ENCODE measurements at places on chromosomes 5 and 9.

GRCh38 chr9:33137781-33138264 is 29.3 kb downstream of the B4GALT1 start:
- DNase-seq, result no peak

GRCh38 chr9:125747053-125747764 is at the start of gene PBX3:
PBX3 (plus strand) TSS chr9:125747373.
- DNase-seq, result no peak

DNA sequence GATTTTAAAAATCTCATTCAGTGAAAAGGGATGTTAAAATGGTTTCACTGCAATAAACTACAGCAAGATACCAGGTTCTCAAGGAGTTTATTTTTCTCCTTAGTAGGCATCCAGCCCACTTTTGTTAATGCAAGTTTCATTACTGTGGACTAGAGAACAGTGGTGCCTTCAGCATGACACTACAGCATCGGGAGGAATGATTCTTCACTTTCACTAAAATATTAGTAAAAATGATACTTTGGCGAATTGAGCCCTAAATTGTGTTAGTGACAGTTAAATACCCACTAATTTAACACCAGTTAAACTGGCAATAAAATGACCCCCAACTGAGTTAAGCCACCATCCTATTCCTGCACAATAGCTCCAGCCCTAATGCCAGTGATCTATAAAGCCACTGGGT is 152.2 kb upstream of the MPDZ start:
- DNase-seq, result no peak

DNA sequence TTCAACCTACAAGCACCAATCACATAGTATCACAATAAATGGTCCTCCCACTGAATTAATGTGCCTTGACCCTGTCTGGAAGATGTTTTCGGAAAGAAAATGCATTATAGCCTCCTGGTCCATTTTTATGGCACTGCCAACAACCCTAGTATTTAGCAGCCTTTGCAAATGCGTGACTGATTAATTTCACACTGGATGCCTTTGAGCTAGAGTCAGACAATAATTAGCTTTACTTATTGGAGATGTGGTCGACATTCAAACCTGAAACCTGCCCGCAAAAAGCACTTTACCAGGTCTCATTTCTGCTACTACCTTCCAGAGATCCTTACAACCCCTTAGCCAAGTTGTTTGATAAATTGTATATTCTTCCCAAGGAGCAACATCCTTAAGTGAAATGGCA is 119.3 kb upstream of the DPYSL3 start:
- DNase-seq, result no peak

- no peak for DNase-seq
These were observed 1051.3 kb upstream of the DMAC1 start for GRCh38 chr9:8850914-8851313.

GRCh38 chr5:9009931-9010651 is 535.8 kb downstream of the SEMA5A start:
- no peak for DNase-seq

DNA sequence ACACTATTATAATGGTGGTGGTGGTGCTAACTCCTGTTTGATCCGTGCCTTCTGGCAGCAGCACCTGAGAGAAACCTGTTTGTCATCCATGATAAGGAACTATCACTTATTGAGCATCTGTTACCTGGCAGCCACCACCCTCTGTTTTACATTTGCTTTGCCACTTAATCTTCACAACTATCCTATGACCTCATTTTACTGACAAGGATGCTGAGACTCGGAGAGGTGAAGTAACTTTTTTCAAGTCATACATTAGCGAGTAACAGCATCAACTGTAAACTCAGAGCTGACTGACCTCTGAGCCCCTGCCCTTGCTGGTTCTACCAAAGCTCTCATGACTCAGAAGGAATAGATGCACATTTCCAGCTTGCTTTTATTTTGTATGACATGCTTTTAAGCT is 81.1 kb downstream of the EGFLAM start:
- DNase-seq, result no peak

GRCh38 chr5:67405755-67406154 is 209.2 kb upstream of the CD180 start:
- DNase-seq, result no peak

DNA sequence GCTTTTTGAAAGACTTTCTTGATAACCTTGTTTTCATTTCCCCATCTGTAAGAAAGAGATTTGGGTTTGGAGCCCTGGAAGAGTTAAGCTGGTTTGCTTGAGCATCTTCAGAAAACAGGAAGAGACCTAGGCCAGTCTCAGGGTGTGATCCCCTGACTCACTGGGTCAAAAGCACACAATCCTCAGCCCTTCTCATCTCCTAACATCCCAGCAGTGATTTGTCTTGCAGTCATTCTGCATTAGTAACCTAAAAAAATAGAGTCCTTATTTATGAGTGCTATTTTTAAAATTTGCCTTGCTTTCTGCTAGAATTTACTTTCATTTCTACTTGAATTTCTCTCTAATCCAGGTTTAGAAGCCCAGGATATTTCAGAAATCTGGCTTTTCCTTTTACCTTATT is 16.4 kb upstream of the ARSB start:
- no peak for DNase-seq

- DNase-seq, result no peak
These were observed 35.9 kb upstream of the PWWP2A start for GRCh38 chr5:160155017-160155750.

GRCh38 chr9:29449306-29449705 is 1876.0 kb upstream of the C9orf72 start:
- DNase-seq, result no peak

GRCh38 chr9:127808347-127809001 is 5.8 kb downstream of the FPGS start:
- DNase-seq, result no peak

GRCh38 chr9:94995048-94995693 is 268.7 kb downstream of the AOPEP start:
- no peak for DNase-seq

- no peak for DNase-seq
These were observed 11.0 kb downstream of the RASA1 start for GRCh38 chr5:87278590-87279100.

GRCh38 chr5:134507452-134507851 is 18.0 kb upstream of the JADE2 start:
- no peak for DNase-seq

- DNase-seq, result no peak
These were observed 25.1 kb downstream of the CACNA1B start for GRCh38 chr9:137902646-137903045.

DNA sequence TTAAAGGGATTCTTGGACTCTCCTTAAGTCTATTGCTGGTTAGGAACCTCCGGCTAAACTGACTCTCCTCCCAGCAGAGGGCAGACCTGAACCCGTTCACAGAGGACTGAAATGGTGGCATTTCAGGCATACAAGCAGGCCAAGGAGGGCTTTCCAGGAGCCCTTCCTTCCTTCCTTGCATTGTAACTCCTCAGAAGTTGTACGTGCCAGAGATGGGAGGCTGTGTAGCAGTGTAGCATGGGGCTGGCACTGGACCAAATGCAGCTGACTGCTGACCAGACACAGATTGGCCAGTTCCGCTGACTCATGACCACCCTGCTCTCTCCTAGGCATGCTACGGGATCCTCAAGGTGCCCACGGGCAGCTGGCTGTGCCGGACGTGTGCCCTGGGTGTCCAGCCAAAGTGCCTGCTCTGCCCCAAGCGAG is 36.4 kb downstream of the JADE2 start:
- DNase-seq, result no peak

GRCh38 chr5:130385656-130386055 is 481.4 kb downstream of the CHSY3 start:
- DNase-seq, result no peak

GRCh38 chr5:75466006-75466716 is 45.3 kb downstream of the CERT1 start:
- DNase-seq, result no peak
